ENCODE measurements at places on chromosomes 16 and 17. TPM values are rescaled to one million over a fixed set of nuclear protein-coding genes. Genes with fewer than 3 reads are reported as not detected.

The SCGB1C2 gene
- not detected for total RNA-seq

The CCDC40 gene
- 3.0 TPM for total RNA-seq

The CHD9NB gene
- 1.8 TPM for total RNA-seq

The TBKBP1 gene
- 12.9 TPM for total RNA-seq

The SLC35G6 gene
- not detected for total RNA-seq

The PRAC2 gene
- total RNA-seq = 0.66 TPM

The SLC16A6 gene
- 4.2 TPM for total RNA-seq

The CFAP97D1 gene
- total RNA-seq = not detected

The OR4D2 gene
- not detected for total RNA-seq

The SMIM5 gene
- total RNA-seq = not detected

The ACSM5 gene
- total RNA-seq = not detected

The HIC1 gene
- total RNA-seq = 148 TPM

The KRT17 gene
- 0.66 TPM for total RNA-seq

The CDK3 gene
- 0.66 TPM for total RNA-seq

The CACNG4 gene
- total RNA-seq = not detected

The SPHK1 gene
- total RNA-seq = 205 TPM

The KRT31 gene
- not detected for total RNA-seq

The SCNN1B gene
- not detected for total RNA-seq

The SCIMP gene
- total RNA-seq = not detected

The CHST4 gene
- not detected for total RNA-seq

The CLDN6 gene
- 0.14 TPM for total RNA-seq

The PHB1 gene
- 92.4 TPM for total RNA-seq

The CCT6B gene
- total RNA-seq = 1.1 TPM

The CCL7 gene
- 3.4 TPM for total RNA-seq

The CDH3 gene
- total RNA-seq = 0.29 TPM

The MAP3K3 gene
- 43.2 TPM for total RNA-seq

The SNAI3 gene
- total RNA-seq = 0.22 TPM

The TMIGD1 gene
- not detected for total RNA-seq

The ARHGAP23 gene
- total RNA-seq = 76.7 TPM

The RNF227 gene
- total RNA-seq = 6.2 TPM

The CDC42EP4 gene
- total RNA-seq = 52.0 TPM

The DPEP2 gene
- total RNA-seq = not detected

The SOX15 gene
- 0.57 TPM for total RNA-seq

The UBB gene
- 2,519 TPM for total RNA-seq

The C16orf92 gene
- not detected for total RNA-seq

The PDIA2 gene
- total RNA-seq = 0.57 TPM

The WRAP53 gene
- 15.7 TPM for total RNA-seq

The ATP2A1 gene
- total RNA-seq = 0.44 TPM

The FAM20A gene
- total RNA-seq = 0.57 TPM

The TOM1L1 gene
- total RNA-seq = 21.8 TPM

The HLF gene
- total RNA-seq = not detected

The ENPP7 gene
- total RNA-seq = not detected

The GAST gene
- total RNA-seq = not detected

The SULT1A1 gene
- 13.3 TPM for total RNA-seq

The PRSS8 gene
- total RNA-seq = not detected

The SRCIN1 gene
- not detected for total RNA-seq

The ABI3 gene
- 0.66 TPM for total RNA-seq

The PARD6A gene
- total RNA-seq = 1.3 TPM

The TPSB2 gene
- not detected for total RNA-seq

The C17orf107 gene
- total RNA-seq = 6.1 TPM

The CNTNAP4 gene
- total RNA-seq = not detected

The MCRIP1 gene
- total RNA-seq = 82.0 TPM

The BAIAP3 gene
- total RNA-seq = 0.66 TPM

The GPR139 gene
- total RNA-seq = not detected

The CALB2 gene
- 14.4 TPM for total RNA-seq

All from placental pericyte (primary cell).